ENCODE measurements at places on chromosomes 2 and 18.

GRCh38 chr2:238925816-238926521, 78.1 kb downstream of the TWIST2 start:
- no peak for DNase-seq

- DNase-seq: no peak
Measured at GRCh38 chr18:8139891-8140406, 469.3 kb upstream of the RAB12 start.

DNA sequence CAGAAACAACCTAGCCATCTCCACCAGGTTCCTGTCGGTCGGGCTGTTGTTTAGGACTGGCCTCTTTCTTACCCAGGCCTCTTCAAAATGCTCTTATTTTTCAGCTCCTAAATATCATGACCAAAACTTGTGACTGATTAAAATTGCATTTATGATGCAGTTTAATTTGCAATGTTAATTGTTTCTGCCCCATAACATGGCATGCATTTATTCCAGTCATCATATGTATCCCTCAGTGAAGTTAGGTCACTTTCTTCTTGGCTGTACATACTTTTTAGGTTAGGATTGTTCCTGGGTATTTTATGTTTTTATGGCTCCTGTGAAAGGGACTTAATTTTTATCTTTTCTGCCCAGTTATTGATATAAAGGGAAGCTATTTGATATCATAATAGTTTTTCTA, 50.6 kb downstream of the CHRNA1 start:
- DNase-seq: no peak

DNA sequence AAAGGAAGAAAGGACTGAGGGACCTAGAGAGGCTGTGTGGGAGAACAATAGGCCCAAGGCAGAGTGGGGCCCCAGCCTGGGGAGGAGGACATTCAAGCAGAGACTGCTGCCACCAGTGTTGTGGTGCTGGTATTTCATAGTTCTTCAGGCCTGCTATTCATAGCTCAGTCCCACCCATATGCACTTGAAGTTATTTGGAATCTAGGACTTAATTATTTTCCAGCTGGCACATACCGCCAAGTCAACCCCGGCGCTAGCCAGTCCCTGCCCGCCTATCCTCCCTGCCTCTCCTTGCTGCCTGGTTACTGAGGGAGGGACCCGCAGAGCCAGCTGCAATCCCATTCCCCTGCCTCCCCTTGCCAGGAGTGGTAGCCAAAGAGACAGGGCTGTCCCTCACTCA, 141.2 kb downstream of the CABLES1 start:
- no peak for DNase-seq

DNA sequence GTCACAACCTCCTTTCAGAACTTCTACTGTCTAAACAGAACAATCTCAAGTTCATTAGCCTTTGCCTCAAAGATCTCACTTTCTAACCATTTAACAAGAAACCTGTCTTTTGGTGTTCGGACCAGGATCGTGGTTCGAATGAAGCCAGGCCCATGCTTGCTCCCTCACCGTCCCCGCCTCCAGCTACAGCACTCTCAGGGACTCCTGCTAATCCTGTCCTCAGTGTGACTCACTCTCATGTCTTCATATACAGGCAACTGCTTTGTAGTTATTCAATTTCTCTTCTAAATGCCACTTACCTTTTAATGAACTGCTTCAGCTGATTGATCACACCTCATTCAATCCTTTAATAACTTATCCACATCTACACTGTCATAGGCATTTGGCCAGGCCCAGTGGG, 15.8 kb downstream of the SERTAD2 start:
- DNase-seq: no peak

DNA sequence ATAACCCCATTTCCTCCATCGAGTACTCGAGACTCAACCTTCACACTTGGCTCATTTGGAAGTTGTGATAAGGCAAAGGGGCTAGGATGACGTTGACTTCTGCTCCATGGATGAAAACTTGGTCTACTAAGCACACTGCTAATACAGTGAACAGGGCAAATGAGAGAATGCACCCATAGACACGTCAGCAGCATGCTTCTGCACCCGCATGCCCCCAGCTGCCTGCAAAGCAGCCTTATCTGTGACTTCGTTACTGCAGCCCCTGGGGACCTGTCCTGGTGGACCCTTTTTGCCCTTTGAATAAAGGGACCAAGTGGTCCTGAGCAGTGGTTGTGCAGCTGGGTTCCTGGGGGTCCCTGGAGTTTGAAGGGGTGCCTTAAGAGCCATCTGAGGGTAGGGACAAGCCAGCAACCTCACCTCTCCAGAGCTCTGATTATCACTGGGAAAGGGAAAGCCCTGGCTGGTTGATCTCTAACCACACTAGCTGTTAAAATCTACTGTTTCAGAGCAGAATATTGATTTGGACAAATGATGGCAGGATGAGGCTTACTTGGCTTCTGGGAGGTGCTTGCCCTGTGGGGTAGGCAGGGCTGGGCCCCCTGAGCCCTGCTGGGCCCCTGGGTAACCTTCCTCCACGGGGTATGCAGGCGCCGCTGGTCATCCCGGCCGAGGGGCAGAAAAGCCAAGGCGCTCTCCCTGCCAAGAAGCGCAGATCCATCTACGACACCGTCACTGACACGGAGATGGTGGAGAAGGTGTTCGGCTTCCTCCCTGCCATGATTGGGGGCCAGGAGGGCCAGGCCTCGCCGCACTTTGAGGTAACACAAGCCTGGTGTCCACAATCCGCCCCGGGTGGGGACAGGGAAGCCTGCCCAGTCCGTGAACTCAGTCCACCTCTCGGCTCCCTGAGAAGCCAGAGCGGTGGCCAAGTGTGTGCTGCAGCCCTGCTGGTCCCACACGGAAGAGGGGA, 37.6 kb upstream of the GPR17 start:
- DNase-seq: no peak

DNA sequence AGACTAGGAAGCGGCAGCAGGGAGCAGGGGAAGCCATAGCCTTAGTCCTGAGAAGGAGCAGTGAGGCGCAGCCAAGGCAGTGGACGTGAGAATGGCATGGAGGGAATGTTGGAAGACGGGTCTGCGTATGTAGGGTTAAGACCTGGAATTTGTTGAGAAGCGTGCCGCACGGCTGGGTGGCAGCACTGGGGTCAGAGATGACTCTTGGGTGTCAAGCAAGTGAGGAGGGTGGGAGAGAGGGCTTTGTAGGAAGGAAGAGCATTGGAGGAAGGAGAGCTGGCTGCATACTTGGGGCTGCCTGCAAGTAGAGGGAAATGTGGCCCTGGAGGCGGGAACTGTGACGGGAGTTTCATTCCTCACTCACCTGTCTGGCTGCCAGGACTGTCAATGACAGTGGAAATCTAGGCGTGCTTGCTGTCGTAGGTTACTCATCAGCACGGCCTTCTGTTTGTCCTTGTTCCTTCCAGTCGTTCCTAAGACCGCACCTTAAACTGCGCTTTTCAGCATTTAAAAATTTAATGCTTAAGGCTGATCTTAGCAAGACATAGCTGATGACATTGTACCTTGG, 108.0 kb downstream of the ITGB1BP1 start:
- no peak for DNase-seq

GRCh38 chr2:82344670-82345069, 2040.1 kb upstream of the LRRTM1 start:
- DNase-seq: no peak

DNA sequence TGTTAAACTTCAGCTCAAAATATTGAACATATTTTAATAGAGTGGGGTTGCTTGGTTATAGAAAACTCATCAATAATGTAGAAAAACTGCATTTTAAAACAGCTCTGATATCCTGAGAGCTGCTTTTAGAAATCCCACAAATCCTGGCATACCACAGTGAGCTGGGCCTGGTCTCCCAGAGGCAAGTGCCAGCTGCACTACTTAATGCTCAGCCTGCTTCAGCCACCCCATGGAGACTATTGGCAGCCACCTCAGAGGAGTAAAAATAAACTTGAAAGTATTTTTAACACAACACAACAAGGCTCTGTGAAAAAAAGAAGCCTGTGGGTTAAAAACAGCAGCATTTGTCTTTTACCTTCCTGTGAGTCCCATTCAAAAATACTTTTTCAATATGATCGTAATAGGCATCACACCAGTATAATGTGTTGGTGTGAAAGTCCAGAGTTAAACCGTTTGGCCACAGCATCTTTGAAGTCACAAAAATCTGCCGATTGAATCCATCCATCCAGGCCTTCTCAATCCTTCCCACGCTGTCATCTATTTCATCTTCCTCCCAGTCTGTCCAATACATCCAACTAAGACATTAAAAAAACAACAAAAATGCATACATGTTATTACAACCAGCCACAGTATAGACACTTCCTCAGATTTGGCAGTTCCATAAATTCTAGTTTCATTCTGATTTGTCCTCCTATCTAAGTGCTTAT, 1115.3 kb downstream of the LRP1B start:
- no peak for DNase-seq

- DNase-seq: no peak
Measured at GRCh38 chr2:112923237-112923966, 12.4 kb downstream of the IL37 start.

- no peak for DNase-seq
Measured at GRCh38 chr2:18304849-18305248, 255.6 kb downstream of the RDH14 start.

DNA sequence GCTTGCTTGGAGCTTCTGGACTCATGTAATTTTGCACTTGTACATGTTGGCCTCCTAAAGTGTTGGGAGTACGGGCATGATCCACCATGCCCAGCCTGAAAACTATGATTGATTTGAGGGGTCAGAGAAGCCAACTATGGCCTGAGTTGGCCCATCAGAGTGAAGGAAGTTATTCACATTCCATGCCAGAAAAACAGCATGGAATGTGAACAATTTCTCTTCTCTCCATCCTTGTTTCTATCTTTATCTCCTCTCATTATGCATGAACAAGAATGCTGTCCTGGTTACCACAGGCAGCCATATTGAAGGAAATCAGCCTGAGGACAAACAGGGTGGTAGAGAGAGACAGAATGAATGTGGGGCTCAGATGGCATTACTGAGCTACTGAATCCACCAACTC, 3.5 kb upstream of the CD226 start:
- no peak for DNase-seq

- DNase-seq: no peak
Measured at GRCh38 chr2:60794271-60794863, 38.3 kb downstream of the PAPOLG start.

DNA sequence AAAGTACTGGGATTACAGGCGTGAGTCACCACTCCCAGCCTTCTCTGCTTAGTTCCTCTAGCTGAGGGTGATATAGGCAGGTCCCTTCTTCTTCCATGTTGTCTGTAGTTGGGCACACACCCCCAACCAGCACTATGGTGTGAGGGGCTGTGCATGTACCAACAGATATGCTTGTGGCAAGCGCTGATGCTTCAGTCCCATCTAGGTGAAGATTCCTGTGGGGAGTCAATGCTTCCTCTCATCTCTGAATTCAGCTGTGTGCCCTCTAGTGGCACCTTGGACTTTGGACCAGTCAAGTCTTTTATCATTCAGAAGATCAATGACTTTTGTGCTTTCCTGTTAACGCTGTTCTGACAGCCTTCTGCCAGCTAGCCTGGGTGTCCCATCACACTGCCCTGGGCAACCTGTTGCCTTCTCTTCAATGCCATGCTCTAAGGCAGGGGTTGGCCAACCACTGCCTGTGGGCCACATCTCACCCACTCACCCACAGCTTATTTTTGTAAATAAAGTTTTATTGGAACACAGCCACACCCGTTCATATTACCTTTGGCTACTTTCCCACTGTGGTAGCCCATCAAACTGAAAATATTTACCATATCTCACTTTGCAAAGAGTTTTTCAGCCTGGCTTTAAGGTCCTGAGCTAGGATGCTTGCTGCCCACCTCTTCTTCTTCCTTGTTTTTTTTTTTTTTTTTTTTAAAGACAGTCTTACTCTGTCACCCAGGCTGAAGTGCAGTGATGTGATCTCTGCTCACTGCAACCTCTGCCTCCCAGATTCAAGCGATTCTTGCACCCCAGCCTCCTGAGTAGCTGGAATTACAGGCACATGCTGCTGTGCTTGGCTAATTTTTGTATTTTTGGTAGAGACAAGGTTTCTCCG, 51.0 kb downstream of the NPAS2 start:
- no peak for DNase-seq

DNA sequence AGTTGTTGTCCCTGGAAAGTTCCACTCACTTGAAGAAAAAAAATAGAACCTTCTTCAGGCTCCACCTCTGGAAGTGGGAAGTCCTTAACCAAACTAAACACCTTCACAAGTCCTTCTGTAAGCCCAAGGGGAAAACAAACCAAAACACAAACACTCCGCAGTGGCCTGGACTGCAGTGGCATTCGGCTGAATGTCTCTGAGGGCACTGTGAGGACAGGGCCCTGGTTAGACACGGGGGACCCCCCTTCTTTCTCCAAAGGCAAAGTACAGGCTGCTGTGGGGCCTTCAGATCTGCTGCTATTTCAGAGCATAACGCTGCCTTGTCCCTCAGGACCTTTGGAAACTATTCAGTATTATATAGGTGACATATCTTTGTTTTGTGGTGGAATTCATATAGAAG, 28.1 kb downstream of the FOSL2 start:
- DNase-seq: no peak

DNA sequence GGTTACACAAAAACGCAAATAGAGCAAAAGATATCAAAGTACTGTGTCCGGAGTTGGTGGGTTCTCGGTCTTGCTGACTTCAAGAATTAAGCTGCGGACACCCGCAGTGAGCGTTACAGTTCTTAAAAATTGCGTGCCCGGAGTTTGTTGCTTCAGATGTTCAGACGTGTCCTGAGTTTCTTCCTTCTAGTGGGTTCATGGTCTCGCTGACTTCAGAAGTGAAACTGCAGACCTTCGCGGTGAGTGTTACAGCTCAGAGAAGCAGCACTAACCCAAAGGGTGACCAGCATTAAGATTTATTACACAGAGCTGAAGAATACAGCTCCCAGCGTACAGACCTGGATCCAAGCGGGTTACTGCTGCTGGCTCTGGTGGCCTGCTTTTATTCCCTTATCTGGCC, 125.7 kb upstream of the TWIST2 start:
- DNase-seq: no peak

DNA sequence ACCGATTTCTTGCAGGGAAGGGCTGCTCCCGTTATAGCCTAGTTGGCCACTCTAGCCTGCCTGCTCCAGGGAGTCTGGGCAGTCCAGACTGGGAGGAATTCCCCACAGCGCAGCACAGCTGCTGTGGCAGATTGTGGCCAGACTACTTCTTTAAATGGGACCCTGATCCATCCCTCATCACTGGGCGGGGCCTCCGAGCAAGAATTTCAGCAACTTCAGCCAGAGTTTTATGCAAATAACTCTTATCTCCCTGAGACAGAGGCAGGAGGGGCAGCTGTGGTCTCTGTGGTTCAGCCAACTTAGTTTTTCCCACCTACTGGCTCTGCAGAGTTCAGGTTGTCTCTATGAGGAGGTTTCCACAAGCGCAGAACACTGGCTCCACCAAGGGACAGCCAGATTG, 1583.2 kb downstream of the SUCLG1 start:
- no peak for DNase-seq

DNA sequence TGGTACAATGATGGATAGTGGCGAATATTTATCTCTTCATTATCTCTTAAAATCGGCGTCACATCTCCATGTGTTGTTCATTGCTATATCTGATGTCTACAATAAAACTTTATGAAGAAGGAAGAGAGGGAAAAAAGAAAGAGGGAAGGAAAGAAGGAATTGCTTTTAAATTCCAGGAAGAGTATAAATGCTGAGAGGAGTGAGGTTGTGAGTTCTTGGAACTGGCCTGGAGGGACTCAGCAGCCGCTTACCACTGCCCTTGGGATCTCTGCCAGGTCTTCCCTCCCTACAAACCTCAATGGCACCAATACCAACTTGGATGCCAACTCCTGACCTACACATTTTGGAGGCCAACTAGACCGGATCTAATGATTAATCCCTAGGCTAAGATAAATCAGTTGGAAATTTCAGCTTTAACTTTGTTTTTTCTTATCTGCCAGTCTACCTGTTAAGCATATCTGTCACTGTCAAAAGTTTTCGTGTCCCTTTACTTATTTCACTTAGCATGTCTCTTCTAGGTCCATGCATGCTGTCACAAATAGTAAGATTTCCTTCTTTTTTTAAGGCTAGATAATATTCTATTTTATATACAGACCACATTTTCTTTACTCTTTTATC, 9.8 kb downstream of the SCN9A start:
- DNase-seq: no peak

Measured in stimulated activated CD8-positive, alpha-beta memory T cell treated with anti-CD3 and anti-CD28 coated beads, Interleukin-7, amount 100 ng/mL, for 1 hour (primary cell).